ENCODE measurements at places on chromosomes 4 and X. TPM values are rescaled to one million over a fixed set of nuclear protein-coding genes. Genes with fewer than 3 reads are reported as not detected.

GRCh38 chr4:23943478-23943877 lies 53.6 kb upstream of the PPARGC1A start:
- DNase-seq: no peak

GRCh38 chr4:38675146-38676121 lies 11.4 kb downstream of the KLF3 start:
- peak; percentile 79 for DNase-seq

DNA sequence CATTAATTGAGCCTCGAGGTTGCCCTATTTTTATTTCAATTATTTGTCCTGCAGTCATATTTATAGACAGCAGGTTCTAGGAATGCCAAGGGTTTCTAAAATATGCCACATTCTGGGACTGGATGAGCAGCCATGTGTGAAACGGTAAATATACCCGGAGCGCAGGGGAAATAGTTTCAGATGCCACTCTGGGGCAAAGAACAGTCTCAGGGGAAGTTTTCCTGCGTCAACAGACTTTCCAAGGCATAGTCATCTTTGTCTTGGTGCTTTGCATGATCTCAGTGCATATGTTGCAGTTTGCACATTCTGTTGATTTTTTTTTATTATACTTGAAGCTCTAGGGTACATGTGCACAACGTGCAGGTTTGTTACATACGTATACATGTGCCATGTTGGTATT lies 71.0 kb downstream of the GPAT3 start:
- DNase-seq: no peak

GRCh38 chr4:135365065-135365464 lies 1163.5 kb upstream of the PABPC4L start:
- DNase-seq: no peak

GRCh38 chrX:30735839-30736238 lies 82.6 kb downstream of the GK start:
- peak; percentile 45 for DNase-seq

DNA sequence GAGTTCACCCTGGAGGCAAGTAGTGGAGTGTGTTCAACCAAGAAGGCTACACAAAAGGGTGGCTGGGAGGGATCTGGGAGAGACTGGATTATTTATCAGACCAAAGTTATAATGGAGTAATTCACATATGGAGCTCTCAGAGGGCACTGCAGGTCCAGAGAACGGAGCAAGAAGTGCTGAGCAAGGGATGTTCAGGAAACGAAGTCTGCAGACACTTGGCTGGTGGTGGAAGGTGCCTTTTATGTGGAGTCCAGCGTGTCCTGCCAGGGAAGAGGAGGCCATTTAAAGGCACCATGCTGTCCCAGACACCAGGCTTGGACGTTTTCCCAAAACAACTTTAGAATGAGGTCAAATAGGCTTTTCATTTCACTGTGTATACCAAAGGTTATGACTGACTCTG lies 130.1 kb downstream of the CEP135 start:
- DNase-seq: no peak

- no peak for DNase-seq
Measured at GRCh38 chrX:43175434-43175833, 397.5 kb upstream of the PPP1R2C start.

- DNase-seq: peak; percentile 76
Measured at GRCh38 chr4:13990596-13991589, 363.4 kb upstream of the BOD1L1 start.

- no peak for DNase-seq
Measured at GRCh38 chrX:13377550-13377934, 57.7 kb upstream of the ATXN3L start.

DNA sequence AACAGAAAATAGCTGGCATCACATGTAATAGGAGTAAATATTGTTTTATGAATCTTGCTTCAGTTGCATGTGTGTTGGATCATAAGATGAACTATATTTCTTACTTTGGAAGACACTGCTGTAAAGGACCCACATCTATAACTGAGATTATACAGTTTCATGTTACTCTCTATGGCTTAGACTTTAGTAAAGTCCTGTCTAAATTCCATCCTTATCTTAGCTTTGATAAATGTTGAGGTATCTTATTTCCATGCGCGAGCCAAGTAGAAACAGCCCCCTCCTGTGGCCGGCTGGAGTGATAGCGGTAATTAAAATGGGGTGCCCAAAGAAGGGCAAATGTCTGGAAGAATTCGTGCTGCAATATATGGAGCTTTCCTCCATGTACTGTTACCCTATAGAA lies 43.0 kb downstream of the CCDC158 start:
- DNase-seq: peak; percentile 63

DNA sequence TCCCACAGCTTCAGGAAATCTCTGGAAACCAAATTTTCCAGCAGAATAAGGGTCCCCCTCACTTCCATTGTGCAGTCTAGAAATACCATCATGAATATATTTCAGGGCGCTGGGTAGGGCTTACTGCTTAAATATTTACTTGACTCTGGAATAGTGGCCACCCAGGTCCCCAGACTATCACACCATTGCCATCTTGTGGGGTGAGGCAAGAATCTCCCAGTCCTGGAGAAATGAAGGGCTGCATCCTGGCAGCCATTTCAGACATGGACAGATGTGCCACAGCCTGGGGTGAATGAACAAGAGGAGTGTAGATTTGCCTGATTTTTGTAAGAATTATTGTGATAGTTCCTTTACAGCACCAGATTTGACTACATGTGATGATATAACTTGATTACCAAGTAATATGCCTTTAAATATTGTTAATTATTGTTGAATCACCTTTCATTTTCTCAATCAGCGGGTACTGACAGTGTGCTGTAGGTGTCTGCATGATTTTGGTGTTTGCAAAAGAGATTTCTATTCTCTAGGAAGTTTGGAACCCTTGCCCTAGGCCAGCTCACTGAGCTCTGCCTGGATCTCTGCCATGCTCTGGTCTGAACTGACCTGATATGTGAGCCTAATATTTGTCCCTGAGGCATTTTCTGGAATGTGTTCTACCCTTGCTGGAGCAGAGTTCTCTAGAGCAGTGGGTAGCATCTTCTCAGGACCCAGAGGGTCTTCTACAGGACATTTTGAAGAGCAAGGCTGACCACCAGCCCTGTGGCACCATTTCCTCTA lies 183.4 kb downstream of the KIT start:
- no peak for DNase-seq

DNA sequence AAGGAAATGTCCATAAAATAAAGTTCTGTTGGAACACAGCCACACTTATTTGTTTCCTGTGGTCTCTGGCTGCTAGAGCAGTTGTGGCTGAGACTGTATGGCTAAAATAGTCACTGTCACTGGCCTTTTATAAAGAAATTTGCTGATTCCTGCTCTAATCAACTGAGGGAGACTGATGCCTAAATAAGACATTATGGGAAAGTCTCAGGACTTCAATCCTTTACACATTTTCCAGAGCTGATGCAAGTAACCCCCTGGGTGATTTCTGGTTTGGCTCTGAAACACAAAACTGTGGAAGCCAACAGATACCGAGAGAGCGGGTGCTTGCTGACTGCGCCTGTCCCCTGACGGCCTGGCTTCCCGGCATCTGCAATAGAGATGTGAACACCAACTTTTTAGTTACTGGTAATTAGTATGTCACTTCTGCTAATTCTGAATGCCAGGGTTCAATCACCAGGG lies 64.0 kb downstream of the POLR2B start:
- no peak for DNase-seq

DNA sequence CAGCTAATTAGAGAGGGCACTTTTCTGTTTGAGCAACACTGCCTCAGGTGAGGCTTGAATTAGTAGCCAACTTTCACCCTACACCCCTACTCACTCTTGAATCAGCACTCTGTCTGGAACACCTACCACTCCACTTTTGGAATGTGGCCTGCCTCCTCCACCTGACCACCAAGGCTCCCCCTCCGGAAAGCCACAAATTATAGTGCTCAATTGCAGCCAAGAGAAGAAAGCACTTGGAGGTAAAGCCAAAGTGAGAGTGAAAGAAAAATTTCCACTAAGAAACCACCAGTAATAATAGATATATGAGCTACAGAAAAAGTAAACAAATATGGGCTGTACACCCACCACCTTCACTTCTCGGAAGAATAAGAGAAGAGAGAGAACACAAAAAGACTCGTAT lies 41.1 kb downstream of the PPP3CA start:
- DNase-seq: no peak

DNA sequence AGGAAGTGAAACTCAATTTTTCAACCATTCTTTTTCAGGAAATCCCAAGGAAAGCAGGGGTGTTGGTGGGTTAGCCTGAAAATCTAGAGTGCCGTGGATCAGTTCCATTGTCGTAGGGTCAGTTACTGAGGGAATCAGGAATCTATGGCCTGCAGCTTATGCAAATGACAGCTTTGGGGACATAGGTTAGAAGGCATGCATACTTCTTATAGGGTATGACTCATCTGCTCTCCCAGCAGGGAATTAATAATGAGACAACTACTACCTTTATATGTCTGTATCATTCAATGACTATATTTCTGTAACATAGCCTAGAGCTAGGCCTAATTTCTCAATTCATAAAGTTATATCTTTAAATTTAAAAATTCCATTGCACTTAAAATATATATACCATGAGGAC lies 36.6 kb downstream of the ZNF41 start:
- no peak for DNase-seq

- DNase-seq: no peak
Measured at GRCh38 chr4:139619644-139620043, 46.0 kb upstream of the MGST2 start.

DNA sequence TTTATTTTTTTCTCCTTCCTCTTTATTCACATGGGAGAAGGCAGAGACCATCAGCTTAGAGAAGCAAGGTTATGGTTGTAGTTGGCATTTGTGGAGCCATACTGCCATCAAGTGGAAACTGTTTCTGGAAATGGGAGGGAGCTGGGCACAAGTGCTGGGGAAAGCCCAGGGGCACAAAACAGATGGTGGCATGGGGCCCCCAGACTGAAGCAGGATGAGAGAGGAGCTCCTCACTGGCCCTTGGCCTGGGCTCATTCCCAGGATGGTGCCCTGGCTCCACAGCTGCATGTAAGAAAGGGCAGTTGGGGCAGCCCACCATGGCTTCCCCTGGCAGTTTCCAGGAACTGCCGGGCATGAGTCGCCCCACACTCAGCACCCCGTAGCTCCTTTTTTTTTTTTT lies 59.2 kb downstream of the NBDY start:
- DNase-seq: peak; percentile 5

- peak; percentile 45 for DNase-seq
Measured at GRCh38 chr4:7332216-7333023, 102.3 kb downstream of the PSAPL1 start.

DNA sequence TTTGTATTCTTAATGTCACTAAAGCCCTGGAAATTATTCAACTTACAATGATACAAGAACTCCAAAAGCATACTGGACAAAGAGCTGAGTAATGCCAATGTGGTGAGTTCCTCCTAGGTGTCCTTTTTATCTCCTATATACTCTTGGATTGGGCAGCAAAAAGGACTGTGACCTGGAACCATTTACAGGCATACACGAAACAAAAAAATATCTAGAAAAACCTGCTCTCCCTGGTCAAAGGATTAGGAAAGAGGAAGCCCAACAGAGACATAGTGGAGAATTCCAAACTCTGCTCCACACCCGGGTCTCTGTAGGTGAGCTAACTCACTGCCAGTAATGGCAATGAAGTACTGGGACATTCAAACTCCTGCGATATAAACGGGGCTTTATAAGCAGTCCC lies 25.3 kb downstream of the SULT1B1 start:
- DNase-seq: no peak

DNA sequence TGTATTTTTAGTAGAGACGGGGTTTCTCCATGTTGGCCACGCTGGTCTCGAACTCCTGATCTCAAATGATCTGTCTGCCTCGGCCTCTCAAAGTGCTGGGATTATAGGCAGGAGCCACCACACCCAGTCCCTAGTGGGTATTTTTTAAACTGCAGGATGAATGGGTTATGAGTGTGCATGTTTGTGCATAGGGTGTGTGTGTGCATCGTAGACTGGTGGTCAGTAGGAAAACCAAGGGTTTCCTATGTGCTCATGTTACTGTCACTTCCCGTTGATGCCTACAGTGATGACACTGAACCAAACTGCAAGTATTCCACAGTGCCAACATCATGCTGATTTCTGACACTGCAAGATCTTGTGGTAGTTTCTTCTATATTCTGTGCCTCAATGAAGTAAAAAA lies 41.1 kb downstream of the DDIT4L start:
- no peak for DNase-seq

GRCh38 chr4:2245787-2246275 lies 3.9 kb upstream of the HAUS3 start:
- no peak for DNase-seq

DNA sequence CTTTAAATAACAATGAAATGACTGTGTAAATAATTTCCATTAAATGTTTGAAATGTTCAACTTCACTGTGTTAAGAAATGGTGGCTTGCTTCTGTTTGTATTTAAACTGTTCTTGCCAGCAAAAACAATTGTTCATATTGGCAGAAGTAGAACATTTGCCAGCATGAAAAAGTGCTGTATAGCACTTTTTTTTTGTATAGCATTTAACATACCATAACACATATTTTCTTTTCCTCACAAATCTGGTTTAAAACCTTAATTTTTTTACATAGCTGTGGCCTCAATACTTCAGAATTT lies 94.1 kb downstream of the COX18 start:
- DNase-seq: no peak

DNA sequence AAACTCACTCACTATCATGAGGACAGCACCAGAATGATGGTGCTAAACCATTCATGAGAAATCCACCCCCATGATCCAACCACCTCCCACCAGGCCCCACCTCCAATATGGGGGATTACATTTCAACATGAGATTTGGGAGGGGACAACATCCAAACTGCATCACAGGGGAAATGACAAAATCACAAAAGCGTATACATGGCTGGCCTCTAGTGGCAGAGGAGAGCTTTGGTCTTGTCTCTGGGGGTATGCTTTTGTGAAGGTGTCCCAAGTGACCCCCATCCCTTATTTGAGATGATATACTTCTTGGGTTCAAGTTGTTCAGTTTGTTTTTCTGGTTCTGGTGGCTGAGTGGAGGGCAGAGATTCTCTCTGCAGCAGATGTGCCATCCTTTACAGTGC lies 8.5 kb upstream of the SETD7 start:
- no peak for DNase-seq

DNA sequence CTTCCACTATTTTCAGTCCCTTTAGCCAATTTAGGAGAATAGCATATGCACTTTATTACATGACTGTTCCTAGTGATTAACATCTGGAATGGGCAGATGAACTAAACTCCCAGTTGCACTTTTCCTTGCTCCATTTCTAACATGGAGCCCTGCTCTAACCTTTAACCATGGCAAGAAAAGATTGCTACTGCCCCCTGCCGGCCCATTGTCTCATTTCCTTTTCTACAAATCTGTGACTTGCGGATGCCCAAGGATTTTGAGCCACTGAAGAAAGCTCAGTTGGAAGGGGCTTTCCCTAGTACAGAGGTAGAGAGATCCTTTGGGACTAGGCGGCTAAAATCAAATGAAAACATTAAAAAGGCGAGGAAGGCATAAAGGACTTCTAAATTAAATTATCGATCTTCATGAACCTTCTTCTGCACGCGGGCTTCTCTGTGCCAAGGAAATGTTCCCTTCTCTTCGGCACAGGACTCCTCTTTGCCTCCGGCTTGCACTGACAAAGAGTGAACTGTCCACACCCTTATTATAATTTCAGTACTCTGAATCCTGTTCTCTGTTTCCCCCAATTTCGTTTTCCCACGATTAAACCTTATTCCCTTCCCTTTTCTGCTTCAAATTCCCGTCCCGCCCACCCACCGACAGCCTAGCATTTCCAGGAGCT lies 577 bp upstream of the GLRA2 start:
- peak; percentile 39 for DNase-seq

The ETFDH gene
- 124 TPM for total RNA-seq

The HPSE gene
- 1.4 TPM for total RNA-seq

The DGAT2L6 gene
- total RNA-seq: not detected

The CXXC4 gene
- total RNA-seq: 0.40 TPM

The PPBP gene
- not detected for total RNA-seq

The CLTRN gene
- 10.9 TPM for total RNA-seq

The MED28 gene
- 18.6 TPM for total RNA-seq

The DRD5 gene
- not detected for total RNA-seq

Data from right lobe of liver (tissue), 6 donors.